GM23248 (cell line): ENCODE measurements at places on chromosomes 11 and 22.

DNA sequence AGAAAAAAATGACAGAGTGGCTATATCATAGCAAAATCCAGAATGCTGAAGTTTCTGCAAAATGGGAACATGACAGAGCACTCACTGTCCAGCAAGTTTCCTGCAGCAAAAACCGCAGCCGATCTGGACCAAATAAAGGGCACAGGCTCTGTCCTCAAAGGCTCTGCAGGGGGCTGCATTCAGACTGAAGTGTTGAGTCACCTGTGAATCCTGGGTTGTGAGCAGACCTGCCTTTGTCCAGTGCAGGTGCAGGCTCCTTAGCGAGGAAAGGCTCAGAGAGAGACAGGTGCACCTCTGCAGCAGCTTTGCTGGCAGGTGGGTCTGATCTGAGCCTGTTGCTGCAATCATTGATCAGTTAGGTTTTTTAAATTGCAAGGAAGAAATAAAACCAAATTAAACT lies 29.3 kb upstream of the NFAM1 start:
- no peak for DNase-seq

DNA sequence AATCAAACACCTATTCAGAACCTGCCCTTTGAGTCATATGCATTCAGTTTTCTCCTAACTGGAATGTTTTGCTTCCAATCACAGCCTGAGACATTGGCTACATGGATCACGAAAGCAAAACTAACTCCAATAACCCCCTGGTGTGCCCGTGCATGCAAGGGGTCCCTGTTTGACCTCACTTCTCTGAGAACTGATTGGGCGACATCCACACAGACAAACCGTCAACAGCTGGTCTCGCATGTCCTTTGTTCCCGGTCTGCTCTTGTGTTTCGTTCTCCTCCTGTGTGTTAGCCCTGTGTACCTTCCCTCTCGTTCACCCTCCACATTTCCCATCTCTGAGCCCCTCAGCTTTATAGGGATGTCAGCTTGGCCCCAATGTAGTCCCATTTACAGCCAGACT lies 67.2 kb upstream of the TTC12 start:
- DNase-seq = no peak

- DNase-seq = no peak
These were observed 10.3 kb upstream of the OMP start for GRCh38 chr11:77092382-77092781.

DNA sequence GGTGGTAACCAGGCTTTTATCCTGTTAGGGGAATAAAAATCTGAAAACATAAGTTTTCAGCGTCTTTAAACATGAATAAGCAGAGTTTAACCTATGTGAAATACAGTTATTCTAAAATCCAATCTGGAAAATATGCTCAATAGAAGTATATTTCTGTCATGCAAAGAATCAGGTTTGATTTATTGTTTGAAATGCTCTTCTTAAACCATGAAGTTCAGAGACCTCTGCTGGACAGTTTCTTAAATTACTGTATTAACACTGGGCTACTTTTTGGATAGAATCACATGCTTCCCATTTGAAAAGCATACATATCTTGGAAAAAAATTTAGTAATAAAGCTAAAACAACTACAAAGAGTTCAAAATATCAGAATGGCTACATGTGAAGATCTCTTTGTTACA lies 25.4 kb downstream of the APIP start:
- DNase-seq = peak; percentile 64

DNA sequence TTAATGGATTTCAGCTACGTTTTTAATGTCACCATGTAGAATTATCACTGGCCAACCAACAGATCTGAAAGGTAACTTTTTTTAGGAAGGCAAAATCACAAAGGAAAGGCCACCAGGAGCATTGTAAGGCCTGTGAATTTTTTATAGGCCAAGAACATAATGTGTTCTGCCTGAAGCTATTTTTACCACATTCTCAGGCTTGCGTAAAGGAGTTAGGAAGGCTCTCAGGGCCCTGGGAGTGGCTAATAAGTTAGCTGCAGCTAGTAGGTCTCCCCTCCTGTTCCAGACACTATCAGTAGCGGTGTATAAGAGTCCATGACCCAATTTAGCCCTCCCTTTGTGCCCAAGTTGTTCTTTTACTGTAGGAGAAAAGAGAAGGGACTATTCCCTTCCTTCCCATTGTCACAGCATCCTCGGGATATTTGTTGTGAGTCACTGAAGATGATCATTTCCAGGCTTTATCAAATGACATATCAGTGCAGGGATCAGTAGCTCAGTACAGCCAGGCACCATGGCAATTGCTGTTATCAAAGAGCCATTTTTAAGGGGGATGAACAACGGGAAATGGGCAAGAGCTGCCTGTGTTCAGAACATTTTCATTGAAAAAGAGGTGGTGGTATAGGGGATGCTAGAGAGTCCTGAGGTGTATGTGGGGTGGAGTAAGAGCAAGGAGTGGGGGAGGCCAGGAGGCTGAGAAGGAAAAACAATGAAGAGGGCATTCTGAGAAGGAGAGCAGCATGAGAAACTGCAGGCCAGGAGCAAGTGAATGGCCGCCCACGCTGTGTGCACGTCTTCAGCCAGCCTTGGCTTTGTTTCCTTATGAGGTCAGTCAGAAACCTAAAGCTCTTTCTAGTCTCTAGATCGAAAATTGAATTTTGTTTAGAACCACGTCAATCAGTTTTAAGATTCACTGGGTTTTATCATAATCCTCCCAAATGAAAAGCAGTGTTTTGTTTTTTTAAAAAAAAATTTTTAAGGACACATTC lies 940.3 kb downstream of the NTM start:
- DNase-seq = peak; percentile 6

GRCh38 chr22:48931452-48931851 lies 896.2 kb downstream of the BRD1 start:
- no peak for DNase-seq

DNA sequence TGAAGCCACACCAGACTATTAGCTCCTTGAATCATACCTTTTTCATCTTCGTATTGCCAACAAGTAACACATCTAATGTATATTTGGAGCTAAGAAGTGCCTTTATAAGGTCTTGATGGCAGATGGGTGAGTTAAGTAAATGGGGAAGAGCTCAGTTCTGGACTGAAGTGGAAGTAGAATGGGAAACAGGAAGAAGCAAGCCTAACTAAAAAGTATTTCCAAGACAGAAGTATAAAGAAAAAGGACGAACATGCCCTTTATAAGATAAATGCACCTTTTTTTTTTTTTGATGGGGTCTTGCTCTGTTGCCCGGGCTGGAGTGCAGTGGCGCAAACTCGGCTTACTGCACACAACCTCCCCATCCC lies 14.5 kb downstream of the CRTAM start:
- DNase-seq = no peak

DNA sequence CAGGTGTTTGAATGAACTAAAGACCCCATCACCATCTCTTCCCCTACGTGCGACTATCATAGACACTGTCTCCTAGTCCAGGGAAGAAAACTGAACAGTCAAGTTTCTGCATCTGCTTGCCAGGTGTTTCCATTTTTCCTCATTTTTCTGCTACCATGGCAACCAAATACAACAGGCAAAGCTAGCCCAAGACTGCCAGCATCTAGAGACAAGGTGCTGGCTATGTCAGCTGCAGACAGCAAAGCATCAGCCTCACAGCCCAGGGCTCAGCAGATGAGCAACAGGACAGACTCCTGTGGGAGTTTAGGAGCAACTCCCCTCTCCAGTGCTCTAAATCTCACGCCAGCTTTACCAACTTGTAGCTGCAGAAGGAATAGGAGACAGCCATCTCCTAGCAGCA lies 124.3 kb downstream of the C11orf58 start:
- DNase-seq = peak; percentile 11

DNA sequence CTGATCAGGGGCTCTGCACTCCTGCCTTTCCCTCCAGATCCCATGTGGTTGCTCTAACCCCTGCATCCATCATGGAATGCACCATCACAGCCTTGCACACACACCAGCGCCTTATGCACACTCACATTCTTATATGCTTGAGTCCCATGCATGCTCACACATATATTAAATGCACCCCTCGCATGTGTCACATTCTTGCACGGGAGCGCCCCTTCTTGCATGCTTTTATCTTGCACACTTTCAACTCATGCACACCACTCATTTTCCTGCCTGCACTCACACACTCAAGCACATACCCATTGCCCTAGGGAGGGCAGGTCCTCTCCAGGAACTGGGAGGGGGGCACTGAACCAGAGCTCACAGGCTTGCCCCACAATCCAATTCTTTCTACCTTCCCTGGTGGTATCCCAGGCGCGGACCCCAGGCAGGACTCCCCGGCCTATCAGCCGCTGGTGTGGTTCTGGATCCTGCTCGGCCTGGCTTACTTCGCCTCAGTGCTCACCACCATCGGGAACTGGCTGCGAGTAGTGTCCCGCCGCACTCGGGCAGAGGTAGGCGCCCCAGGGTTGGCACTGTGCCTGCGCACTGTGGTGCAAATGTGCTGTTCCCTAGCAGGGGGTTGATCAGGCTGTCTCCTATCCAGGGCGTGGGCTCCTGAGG lies 2.3 kb upstream of the CATSPERZ start:
- DNase-seq = no peak

GRCh38 chr11:70066136-70066520 lies 12.0 kb upstream of the ANO1 start:
- no peak for DNase-seq

GRCh38 chr11:130554241-130555055 lies 106.0 kb downstream of the ADAMTS15 start:
- peak; percentile 19 for DNase-seq

DNA sequence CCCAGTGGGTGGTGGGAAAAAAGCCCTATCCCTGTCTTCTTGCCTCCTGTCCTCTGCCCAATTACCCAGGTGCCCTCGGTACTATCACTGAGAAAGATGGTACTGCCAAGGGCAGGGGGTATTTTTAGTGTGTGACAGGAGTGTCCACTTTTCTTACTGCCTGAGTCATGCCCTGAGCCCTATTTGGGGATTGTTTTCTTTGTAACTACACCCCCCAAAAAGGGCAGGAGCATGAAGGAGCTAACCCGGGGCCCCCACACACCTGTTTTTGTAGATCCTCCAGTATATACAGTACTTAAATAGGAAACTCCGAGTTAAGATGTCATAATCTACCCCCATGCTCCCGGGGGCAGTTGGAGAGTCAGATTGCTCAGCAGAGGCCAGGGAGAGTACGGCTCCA lies 3.8 kb downstream of the SMTNL1 start:
- DNase-seq = no peak

DNA sequence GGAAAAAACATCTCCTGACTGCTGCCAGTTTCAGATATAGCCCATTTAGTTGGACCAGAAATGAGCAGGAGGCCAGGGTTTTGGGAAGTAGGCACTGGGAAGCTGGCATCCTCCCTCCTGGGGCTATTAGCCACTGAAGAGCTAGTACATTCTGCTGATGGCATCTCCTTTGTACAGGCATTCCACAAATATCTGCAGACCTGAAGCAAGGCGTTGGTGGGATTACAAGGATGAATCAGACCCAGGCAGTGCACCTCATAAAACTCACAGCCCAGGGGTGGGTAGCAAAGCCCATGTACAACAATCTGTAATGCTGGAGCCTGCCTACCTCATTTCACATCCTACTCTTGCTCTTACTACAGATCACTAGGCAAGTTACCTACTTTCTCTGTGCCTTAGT lies 27.5 kb upstream of the POU2AF1 start:
- peak; percentile 10 for DNase-seq

- peak; percentile 70 for DNase-seq
These were observed 85.9 kb downstream of the SBF2 start for GRCh38 chr11:10208131-10208575.

DNA sequence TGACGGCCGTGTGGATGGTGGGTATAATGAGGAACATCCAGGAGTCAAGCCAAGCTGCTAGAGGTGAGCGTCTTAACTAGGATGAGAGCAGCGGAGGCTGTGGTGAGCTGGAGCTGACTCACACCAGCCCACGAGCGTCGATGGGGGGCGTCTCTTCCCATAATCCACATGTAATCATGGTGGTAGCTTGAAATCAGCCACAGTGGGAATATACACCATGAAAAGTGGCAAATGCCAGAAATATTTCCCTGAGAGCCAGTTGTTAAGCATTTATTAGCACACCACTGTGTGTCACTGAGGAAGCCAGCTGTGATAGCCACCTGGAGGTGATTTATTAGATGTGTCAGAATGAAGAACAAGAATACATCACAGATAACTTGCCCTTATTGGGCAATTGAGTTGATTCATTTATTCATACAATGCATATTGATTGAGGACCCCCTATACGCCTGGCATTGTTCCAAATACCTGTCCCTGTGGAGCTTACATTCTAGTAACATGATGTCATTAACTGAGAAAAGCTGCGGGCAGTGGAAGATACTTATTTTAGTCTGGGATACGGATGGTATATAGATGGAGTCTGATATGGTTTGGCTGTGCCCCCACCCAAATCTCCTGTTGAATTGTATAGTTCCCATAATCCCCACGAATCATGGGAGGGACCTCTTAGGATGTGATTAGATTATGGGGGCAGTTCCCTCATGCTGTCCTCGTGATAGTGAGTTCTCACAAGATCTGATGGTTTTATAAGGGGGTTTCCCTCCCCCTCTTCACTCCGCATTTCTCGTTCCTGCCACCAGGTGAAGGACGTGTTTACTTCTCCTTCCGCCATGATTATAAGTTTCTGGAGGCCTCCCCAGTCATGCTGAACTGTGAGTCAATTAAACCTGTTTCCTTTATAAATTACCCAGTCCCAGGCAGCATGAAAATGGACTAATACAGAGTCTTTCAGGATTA lies 473.4 kb downstream of the METTL15 start:
- peak; percentile 66 for DNase-seq

DNA sequence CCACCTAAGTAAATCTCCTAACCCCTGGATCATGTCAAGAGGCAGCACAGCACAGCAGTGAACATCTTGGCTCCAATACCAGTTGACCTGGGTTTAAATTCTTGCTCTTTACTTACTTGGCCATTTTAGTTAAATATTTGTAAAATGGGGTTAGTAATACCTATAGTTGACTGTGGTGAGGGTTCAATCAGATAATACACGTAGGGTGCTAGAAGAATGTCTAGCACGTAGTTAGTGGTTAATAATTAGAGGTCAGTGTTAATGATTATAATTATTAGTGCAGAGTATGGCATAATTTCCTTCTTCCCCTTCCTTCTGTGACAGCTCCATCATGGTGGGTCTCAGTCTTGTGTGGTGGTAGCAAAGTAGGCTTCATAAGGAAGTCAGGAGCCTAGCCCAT lies 520.8 kb downstream of the INSC start:
- no peak for DNase-seq

GRCh38 chr11:931385-931784 lies 5.7 kb downstream of the AP2A2 start:
- DNase-seq = peak; percentile 41

DNA sequence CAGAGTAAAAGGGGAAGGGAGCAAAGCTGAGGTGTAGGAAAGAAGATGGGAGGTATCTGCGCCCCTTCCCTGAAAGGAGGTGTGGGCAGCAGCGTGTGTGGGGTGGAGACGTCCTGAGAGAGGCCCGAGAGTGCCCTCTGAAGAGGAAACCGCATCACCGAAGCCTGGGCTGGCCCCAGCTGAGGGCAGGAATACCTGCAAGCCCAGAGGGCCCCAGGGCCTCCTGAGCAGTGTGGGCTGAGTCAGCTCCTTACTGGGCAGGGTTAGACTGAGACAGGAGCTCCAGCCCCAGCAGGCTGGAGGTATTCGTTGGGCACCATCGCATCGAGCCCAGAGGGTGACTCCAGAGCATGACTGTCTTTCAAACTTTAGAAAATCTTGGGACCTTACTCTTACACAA lies 534.0 kb upstream of the B3GAT1 start:
- DNase-seq = no peak

- no peak for DNase-seq
These were observed 37.8 kb upstream of the CELSR1 start for GRCh38 chr22:46574993-46575910.

- no peak for DNase-seq
These were observed 42.4 kb upstream of the MAPK1 start for GRCh38 chr22:21909871-21910270.
